GF-D8 (cell line): ENCODE measurements at places on chromosomes 1 and 21.

GRCh38 chr1:27632387-27633297, 2.3 kb downstream of the FGR start:
- DNase-seq: peak; percentile 85

DNA sequence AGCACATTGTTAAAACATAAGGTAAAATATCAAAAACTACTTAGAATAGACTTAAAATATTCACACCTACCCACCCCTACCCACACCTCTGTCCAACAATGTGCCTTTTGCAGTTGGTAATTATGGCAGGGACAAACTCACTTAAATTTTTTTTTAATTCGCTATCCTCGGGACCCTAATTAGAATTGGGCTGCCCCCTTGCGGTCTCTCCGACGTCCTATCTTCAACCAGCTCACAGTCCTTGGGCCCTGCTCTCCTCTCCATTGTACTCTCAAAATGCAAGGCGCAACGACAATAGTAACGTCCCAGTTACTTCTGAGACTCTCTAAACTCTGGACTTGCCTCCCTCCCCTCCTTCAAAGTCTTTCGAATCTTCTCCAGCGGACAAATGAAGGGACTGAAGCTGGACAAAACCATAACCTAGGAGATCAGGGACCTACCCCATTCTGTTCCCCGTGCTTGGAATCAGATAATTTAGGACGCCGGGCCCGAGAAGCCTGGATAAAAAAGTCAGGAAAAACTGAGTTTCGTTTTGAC, 1.1 kb upstream of the CIART start:
- peak; percentile 53 for DNase-seq

DNA sequence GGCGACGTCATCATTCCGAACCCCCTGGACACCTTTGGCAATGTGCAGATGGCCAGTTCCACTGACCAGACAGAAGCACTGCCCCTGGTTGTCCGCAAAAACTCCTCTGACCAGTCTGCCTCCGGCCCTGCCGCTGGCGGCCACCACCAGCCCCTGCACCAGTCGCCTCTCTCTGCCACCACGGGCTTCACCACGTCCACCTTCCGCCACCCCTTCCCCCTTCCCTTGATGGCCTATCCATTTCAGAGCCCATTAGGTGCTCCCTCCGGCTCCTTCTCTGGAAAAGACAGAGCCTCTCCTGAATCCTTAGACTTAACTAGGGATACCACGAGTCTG, 10.0 kb downstream of the PROX1 start:
- DNase-seq: no peak

DNA sequence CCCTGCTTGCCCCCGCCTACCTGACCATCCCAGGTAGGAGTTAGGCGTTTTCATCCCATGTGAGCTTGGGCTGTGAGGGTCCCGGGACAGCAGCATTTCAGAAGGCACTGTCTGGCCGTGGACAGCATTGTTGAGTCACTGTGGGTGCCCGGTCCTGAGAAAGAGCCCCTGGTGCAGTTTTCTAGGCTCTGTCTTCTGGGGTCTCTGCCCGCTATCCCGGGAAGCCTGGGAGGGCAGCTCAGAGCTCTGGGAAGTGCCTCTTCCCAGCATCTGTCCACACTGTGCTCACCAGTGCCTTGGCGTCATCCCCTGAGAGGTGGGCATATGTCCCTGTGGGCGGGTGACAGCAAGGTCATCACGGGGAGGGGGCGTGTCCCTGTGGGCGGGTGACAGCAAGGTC, 11.4 kb upstream of the ZNF669 start:
- no peak for DNase-seq

- no peak for DNase-seq
Observed at GRCh38 chr1:82788660-82789059, 987.9 kb downstream of the ADGRL2 start.

DNA sequence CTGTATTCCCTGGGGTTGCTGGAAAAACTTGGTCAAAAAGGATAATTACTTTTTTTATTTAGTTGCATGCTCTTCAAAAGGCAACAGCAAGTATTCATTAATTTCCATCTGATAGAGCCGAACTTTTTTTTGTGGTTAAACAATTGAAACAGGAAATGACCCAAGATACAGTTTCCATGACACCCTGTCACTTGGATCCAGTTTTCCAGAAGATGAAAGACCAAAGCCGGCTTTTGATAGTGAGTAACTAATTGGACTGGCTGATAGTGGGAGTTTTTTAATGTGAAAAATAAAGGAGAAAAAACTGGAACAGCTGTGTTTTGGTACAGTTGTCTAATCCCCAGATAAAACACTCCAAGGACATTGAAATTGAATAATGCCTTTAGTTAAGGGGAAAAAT, 33.0 kb downstream of the CACHD1 start:
- no peak for DNase-seq

DNA sequence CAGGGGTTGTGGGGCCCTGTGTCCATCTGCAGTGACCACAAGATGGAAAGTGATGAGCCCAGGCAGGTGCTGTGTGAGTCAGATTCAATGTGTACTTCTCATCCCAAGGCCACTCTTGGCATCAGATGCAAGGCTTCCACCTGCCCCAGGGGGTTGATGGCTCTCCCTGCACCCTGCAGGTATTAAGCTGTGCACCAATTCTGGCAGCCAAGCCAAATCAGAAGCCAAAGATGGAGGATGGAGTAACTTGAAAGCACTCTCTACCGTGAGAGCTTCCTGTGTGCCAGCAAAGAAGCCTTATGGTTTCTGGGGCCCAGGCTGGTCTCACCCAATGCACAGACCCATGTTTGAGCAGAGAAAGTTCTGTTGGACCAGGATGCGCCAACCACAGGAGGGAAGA, 44.3 kb upstream of the TENT5C start:
- no peak for DNase-seq

- DNase-seq: no peak
Observed at GRCh38 chr1:223652436-223652941, 13.0 kb downstream of the CAPN8 start.

DNA sequence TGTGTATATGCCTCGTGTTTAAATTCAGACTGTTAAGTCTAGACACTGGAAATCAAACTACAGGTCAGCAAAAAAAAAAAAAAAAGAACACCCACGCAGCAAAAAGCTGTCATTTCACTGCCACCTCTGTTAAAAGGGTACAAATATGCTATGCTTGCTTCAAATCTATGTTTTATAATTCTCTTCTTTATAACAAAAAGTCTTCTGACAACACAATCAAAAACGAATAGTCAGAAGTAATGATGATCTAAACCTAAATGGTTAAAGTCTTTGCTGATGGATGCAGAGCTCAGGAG, 438.9 kb downstream of the SMYD3 start:
- DNase-seq: no peak

- DNase-seq: no peak
Observed at GRCh38 chr1:36463463-36463802, 751 bp downstream of the MRPS15 start.

DNA sequence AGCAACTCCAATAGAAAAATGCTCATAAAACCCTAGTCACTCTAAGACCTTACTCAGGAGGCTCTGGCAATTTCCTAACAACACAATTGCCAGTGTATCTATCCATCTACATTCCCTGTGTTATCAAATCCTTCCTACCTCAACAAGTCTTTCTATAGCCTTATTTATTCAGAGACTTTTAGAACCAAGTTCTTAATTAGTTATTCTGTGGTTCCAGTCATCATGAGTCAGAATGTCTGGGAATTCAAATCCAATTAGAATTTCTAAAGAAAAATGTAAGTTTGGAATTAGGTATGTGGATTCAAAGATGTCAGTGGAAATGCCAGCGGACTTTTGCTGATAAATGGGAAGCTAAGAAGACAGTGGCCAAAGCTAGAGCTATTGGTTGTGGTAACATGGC, 302.6 kb upstream of the C1orf87 start:
- no peak for DNase-seq

DNA sequence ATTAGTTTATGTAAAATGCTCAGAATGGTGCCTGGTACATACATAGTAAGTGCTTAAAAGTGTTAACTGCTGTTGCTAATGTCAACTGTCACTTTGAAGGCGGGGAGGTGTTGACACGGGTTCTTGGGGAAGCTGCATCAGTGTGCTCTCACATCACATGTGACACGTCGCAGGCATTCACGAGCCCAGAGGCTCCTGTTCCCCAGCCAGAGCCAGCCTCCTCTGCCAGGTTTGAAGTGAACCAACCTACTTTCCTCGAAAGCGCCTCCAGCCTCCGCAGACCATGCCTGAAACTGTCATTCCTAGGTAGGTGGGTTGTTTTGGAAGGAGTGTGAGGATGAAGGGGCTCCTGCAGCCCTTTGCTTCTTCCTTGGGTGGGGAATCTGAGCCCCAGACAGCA, 13.8 kb downstream of the GALNT2 start:
- no peak for DNase-seq

DNA sequence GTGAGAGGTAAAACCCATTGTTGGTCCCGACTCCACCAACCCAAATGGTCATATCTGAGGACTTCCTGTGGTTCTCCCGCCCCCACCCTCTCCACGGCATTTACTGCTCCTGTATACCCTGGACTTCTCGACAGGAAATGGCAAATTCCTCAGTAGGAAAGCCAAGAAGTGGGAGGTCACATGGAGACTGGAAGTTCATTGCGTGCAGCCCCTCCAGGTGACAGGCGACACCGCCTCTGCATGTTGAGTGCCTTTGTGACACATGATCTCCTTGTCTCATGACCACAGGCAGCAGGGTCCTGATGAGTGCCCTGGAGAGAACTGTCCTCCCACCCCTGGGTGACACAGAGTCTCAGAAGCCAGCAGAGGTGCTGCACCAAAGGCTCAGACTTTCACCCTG, 24.2 kb downstream of the ERG start:
- no peak for DNase-seq
